ENCODE measurements at places on chromosomes 5 and 9. TPM values are rescaled to one million over a fixed set of nuclear protein-coding genes. Genes with fewer than 3 reads are reported as not detected.

Gene UNC13B
- polyA plus RNA-seq: 37.2 TPM

Gene CCNO
- 0.16 TPM for polyA plus RNA-seq

Gene SARDH
- polyA plus RNA-seq: 0.56 TPM

Gene QRFP
- not detected for polyA plus RNA-seq

Gene CER1
- polyA plus RNA-seq: not detected

Gene PCDHA7
- 2.9 TPM for polyA plus RNA-seq

Gene TXNDC8
- not detected for polyA plus RNA-seq

Gene HRCT1
- 0.84 TPM for polyA plus RNA-seq

Gene RASGEF1C
- polyA plus RNA-seq: 5.3 TPM

Gene PCDHB5
- polyA plus RNA-seq: 4.5 TPM

Gene SDHA
- 70.4 TPM for polyA plus RNA-seq

Gene CTNND2
- 67.6 TPM for polyA plus RNA-seq

Gene FOXD4L3
- polyA plus RNA-seq: not detected

Gene RIOK2
- 20.7 TPM for polyA plus RNA-seq

Gene OR2V1
- not detected for polyA plus RNA-seq

Gene SLCO4C1
- 0.12 TPM for polyA plus RNA-seq

Gene PLAC8L1
- 1.2 TPM for polyA plus RNA-seq

Gene DMGDH
- 0.70 TPM for polyA plus RNA-seq

Gene OLFML2A
- 0.15 TPM for polyA plus RNA-seq

Gene LCN6
- polyA plus RNA-seq: not detected

Gene PCDHB15
- polyA plus RNA-seq: 13.7 TPM

Gene LIFR
- polyA plus RNA-seq: 6.1 TPM

Gene PRUNE2
- polyA plus RNA-seq: 9.7 TPM

Gene SPINK5
- 1.8 TPM for polyA plus RNA-seq

Gene GPR21
- 7.2 TPM for polyA plus RNA-seq

Gene FBN2
- 2.3 TPM for polyA plus RNA-seq

Gene NDUFAF2
- polyA plus RNA-seq: 53.6 TPM

Gene XRCC4
- 22.7 TPM for polyA plus RNA-seq

Gene CAVIN4
- polyA plus RNA-seq: 14.5 TPM

Gene SH3PXD2B
- 18.7 TPM for polyA plus RNA-seq

Gene SPAAR
- polyA plus RNA-seq: 0.35 TPM

Data from neural cell (in vitro differentiated cells).